ENCODE measurements at places on chromosomes 12 and 14.

DNA sequence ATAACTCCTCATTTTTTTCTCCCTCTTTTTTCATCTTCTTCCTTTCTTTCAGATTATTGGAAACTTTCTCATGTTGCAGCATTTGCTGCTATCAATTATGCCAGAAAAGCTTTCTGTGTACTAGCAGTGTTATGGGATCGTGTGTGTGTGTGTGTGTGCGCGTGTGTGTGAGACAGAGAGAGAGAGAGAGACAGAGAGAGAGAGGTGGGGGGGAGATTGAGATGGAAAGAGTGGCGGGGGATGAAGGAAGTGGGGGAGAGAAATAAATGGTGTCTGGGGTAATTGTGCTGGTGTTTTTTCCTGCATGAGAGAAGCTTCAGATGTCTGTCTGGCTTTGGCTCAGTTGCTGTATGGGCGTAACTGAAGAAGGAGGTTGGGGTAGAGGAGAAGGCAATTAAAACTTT lies 268.9 kb downstream of the RAD51B start:
- DNase-seq: peak; percentile 40

GRCh38 chr12:122473543-122474323 lies 27.0 kb downstream of the ZCCHC8 start:
- no peak for DNase-seq

GRCh38 chr14:77707355-77707723 lies 484 bp downstream of the ALKBH1 start:
- peak; percentile 31 for DNase-seq

GRCh38 chr14:104138098-104138717 lies at the start of gene KIF26A:
KIF26A (plus strand) TSS chr14:104138587; CDS start chr14:104138723, 136 bp downstream.
- peak; percentile 28 for DNase-seq

- no peak for DNase-seq
Measured at GRCh38 chr14:105845725-105846309, 319.4 kb downstream of the TMEM121 start.

GRCh38 chr12:68175557-68176061 lies 16.1 kb upstream of the IFNG start:
- DNase-seq: peak; percentile 58

DNA sequence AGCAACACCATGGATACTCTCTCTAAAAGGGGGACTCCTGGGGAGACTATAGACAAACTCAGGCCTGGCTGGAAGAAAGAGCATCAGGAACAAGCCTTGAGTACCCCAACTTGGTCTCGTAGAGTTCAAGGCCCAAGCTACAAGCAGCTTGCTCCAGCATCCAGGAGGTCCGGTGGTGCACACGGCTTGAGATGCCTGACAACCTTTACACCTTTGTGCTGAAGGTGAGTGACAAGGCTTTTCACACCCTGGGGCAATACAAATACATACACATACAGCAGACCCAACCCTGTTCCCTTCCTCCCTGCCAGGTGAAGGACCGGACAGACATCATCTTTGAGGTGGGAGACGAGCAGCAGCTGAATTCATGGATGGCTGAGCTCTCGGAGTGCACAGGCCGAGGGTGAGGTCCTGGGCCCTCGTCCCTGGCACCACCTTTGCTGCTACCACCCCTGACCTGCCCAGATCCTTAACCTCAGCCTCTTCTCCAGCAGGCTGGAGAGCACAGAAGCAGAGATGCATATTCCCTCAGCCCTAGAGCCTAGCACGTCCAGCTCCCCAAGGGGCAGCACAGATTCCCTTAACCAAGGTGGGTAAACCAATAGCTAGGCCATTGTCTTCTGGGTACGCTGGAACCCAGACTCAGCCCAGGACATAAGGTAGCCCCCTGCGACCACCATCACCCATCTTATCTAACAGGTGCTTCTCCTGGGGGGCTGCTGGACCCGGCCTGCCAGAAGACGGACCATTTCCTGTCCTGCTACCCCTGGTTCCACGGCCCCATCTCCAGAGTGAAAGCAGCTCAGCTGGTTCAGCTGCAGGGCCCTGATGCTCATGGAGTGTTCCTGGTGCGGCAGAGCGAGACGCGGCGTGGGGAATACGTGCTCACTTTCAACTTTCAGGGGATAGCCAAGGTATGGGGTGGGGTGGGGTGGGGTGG lies 41.2 kb downstream of the SH2B3 start:
- no peak for DNase-seq

DNA sequence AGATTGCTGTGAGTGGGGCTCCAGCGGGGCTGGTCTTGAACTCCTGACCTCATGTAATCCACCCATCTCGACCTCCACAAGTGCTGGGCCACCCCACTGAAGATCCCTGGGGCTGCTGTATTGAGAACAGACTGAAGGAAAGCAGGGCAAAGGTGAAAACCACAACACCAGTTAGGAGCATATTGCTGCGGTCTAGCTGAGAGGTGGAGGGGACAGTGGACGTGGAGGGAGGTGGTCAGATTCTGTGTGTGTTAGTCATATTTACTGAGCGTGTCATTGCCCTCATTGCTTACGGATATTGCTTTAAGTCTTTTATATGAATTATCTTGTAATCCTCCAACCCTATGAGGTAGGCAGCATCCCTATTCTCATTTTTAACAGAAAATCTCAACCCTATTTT lies 69.0 kb upstream of the OVCH1 start:
- no peak for DNase-seq

- no peak for DNase-seq
Measured at GRCh38 chr12:33376153-33376552, 63.5 kb downstream of the SYT10 start.

- DNase-seq: no peak
Measured at GRCh38 chr12:51183816-51184215, 10.9 kb upstream of the TFCP2 start.

DNA sequence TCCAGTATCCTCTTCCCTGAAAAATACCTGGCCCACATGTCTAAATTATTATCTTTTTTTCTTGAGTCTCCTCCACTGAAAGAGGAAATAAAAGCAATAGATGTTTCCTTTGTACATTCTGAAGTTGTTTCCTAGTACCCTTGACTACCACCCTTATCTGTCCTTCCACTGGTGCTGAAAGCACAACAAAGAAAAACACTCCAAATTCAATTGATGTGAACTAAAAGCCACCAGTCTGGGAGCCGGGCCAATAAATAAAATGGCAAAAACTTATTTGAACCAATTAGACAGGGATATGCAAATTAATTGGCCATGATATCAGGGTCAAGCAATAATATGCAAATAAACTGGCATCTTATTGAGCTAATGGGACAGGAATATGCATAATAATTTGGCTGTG lies 330.5 kb downstream of the PAWR start:
- DNase-seq: peak; percentile 24

DNA sequence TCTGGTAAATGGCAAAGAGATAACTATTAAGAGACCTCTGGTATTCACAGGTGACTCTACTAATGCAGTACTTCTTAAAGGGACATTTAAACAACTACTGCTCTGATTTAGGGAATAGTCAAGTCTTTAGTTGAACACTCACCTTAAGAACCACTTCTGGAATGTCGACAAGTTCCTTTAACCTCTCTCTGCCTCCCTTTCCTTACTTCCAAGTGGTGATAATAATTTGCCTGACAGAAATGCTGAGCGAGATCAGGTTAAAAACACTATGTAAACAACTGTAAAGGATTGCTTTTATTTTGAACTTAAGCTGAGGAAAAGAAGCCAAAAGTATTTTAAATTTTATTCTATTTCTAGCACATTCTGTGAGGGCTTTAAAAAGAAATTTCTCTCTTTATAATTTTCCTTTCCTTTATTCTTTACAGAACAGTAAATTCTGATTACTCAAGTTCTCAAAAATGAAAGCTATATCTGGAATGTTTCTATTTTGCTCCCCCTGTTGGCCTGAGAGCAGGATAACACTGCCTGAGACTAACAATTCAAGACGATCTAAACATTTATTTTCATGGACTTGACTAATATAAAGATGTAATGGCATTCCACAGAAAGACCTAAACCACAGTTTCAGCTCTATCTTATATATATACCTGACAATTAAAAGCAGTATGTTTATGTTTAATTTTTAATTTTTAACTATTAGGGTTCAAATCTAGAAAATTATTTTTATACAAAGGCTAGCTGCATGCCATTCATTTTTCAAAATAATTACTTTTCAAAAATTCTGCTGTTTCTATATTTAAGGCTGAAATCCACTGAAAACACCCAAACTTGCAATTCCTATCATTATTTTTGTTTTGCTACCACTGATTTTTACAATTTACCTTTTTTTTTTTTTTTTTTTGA lies 29.2 kb downstream of the ZCCHC8 start:
- DNase-seq: peak; percentile 86

GRCh38 chr14:90624227-90624626 lies 192.0 kb downstream of the TTC7B start:
- no peak for DNase-seq

GRCh38 chr12:116556356-116556952 lies 2.7 kb upstream of the MAP1LC3B2 start:
- no peak for DNase-seq

GRCh38 chr12:54628186-54628846 lies 6.4 kb downstream of the LACRT start:
- no peak for DNase-seq

- DNase-seq: no peak
Measured at GRCh38 chr12:47022296-47022695, 57.1 kb upstream of the PCED1B start.

DNA sequence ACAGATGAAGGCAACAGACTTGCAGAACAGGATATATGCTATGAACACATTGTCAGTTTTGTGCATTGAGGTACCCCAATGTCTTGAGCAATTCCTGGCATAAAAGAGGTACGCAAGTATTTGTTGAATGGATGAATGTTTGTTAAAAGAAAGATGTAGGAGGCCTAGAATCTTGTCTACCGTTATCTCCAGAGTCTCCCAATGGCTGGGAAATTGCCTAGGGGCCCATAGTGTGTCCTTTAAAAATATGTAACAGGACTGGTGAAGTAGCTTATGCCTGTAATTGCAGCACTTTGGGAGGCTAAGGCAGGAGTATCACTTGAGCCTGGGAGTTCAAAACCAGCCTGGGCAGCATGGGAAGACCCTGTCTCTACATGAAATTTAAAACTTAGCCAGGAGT lies 20.4 kb upstream of the SPTSSA start:
- no peak for DNase-seq

- DNase-seq: peak; percentile 16
Measured at GRCh38 chr12:13165617-13166041, 30.9 kb upstream of the EMP1 start.

- DNase-seq: no peak
Measured at GRCh38 chr12:132450418-132451171, 39.4 kb upstream of the FBRSL1 start.

GRCh38 chr12:90672081-90672480 lies 282.9 kb downstream of the CCER1 start:
- DNase-seq: no peak

GRCh38 chr12:105986779-105987684 lies 151.7 kb downstream of the NUAK1 start:
- DNase-seq: no peak

GRCh38 chr14:49461529-49462401 lies 124.4 kb downstream of the RPS29 start:
- peak; percentile 93 for DNase-seq

- DNase-seq: no peak
Measured at GRCh38 chr14:100641274-100641860, 54.1 kb upstream of the BEGAIN start.

GRCh38 chr14:65258391-65258790 lies 154.1 kb upstream of the FUT8 start:
- DNase-seq: no peak

GRCh38 chr12:126509572-126509971 lies 1444.3 kb downstream of the AACS start:
- no peak for DNase-seq

DNA sequence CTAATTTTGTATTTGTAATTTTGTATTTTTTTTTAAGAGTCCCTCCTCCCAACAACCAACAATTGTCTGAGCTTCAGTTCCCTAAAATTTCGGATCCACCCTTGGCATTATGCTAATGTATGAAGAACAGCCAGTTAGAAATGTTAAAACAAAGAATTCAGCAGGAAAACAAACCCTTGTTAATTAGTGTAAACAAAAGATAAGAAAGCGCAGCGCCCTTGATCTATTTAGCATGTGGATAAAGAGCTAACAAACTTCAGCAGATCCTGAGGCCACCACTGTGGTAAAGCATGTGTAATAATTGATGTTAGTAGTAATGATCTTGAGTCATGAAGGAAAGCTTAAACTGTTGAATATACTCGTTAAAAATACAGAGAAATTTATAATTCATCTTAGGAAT lies 199.8 kb downstream of the TMX1 start:
- DNase-seq: no peak

- DNase-seq: no peak
Measured at GRCh38 chr14:35083530-35084150, 37.6 kb downstream of the FAM177A1 start.

GRCh38 chr12:111580737-111581136 lies 18.4 kb downstream of the ATXN2 start:
- DNase-seq: no peak

- DNase-seq: no peak
Measured at GRCh38 chr14:101498526-101498860, 62.8 kb upstream of the DIO3 start.

DNA sequence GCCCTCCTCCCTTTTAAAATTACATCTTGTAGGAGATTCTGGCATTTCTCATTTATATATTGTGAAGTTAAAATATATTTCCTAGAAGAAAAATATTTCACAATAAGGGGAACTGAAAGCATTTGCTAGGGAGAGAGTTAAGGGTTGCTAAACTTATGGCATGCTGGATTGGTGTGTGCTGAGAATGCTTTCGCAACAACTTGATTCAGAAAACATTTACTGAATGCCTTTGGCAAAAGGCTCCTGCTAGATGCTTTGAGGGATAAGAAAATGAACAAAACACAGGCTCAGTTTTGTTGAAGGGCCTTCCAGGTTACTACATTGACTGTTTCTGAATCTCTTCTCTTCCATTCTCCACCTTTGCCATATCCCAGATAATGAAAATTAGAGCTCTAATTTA lies 67.5 kb downstream of the DIP2B start:
- peak; percentile 44 for DNase-seq

DNA sequence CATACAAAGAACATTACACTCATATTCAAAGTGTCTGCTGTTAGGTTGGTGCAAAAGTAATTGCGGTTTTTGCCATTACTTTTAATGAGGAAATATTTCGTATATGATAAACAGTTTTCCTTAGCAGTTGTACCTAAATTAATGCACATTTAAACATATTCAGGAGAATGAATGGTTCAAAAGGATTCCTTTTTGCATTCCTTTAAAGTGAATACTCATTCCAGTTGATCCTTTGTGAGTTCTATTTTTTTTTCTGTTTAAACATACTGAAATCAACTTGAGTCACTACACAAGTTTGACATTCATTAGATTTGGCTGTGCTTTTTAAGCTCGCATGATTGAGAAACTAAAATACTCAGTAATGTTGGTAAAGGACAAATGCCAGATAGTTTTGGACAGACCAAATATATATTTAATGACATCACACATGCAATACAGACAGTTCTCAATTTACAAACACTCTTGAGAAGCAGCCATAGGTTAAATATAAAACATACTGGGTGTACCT lies 13.8 kb upstream of the SLC38A2 start:
- DNase-seq: no peak

GRCh38 chr14:58298477-58299400 lies at the start of gene ARID4A:
ARID4A (plus strand) TSS chr14:58298555; CDS start chr14:58299855, 1,300 bp downstream.
- DNase-seq: peak; percentile 61

GRCh38 chr14:60652674-60653651 lies 3.7 kb upstream of the SIX1 start:
- peak; percentile 14 for DNase-seq

- no peak for DNase-seq
Measured at GRCh38 chr12:132067182-132067581, 76.9 kb downstream of the DDX51 start.

- no peak for DNase-seq
Measured at GRCh38 chr12:52200086-52200780, 8.4 kb upstream of the KRT80 start.

- no peak for DNase-seq
Measured at GRCh38 chr14:22084393-22085281, 411.0 kb upstream of the OR4E1 start.

All from hematopoietic multipotent progenitor cell (in vitro differentiated cells).